ENCODE measurements at places on chromosomes 1 and 21.

- no peak for DNase-seq
Observed at GRCh38 chr1:3906672-3907020, 6.6 kb upstream of the C1orf174 start.

DNA sequence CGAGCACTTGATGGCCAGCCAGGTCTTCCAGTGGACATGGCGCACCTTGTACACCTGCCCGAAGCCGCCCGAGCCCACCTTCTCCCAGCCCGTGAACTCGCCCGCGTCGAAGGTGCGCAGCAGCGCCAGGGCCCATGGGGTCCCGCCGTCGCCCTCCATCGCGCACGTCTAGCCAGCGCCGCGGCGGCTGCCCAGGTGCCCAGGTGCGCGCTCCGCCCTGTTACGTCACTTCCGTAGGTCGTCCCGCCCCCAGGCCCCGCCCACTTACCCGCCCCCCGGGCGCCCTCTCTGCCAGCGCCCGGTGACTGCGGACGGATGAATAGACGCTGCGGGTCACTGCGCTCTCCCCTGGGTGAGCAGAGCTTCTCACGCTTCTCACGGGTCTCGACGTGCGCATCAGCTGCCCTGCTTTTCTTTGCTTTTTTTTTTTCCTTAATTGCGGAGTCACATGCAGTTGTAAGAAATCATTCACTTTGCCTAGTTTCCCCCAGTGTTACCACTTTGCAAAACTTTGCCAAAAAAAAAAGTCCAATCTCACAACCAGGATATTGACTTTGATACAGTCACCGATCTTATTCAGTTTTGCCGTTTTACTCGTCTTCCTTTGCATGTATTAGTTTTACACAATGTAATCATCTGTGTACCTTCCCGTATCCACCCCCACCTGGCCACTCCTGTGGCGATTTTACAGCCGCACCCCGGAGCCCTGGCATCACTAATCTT, at the start of gene RIPK4:
TSS of gene RIPK4 (minus strand) at position 170 of the 723 bp plus-strand sequence. CDS start at position 159, 11 bp downstream.
- DNase-seq, result peak; percentile 20

DNA sequence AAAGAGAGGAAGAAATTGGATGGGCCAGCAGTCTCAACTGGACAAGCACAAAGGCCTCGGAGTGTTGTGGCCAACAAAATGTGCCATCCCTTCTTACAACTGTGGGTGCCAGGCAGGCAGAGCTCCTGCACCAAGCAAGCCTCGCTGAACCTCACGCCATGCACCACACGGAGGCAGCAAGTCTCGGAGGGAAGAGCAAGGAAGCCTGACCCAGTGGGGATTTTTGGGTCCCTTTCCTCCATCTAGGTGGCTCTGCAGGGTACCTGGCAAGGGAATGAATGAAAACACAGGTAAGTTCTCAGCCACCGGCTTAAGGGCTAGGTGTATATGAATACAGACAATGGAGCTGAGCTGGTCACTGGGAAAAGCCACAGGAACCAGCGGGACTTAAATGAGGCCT, 40.8 kb downstream of the HSD3B1 start:
- no peak for DNase-seq

GRCh38 chr1:45543581-45544417, 6.8 kb upstream of the AKR1A1 start:
- no peak for DNase-seq

DNA sequence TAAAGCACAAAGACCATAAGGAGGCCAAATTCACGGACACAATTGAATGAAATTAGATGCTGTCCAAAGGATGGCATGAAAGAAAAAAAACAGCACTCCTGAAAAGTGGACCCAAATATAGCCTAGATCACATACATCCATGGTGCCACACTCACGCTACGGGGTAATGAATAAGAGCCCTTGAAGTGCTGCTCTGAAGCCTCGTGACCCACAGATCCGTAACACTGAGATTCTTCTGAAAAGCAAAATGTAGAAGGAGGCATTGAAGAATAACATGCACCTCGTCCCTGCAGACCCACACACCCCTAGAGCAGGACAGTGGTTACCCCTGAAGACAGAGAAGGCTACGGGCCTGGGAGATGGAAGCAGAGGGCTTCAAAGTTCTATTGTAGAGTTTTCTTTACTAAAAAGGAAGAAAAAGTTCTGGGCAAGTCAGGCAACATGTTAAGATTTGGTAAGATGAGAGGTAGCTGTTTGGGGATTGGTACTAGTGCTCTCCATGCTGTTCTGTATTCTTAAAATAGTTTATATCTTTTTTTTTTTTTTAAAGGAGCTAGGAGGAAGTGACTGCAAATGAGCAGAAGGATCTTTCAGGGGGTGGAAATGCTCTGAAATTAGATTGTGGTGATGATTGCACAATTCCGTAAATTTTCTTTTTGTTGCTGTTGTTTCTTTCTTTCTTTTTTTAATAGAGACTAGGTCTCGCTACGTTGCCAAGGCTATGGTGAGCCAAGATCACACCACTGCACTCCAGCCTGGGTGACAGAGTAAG, 4.1 kb upstream of the ITGB2 start:
- DNase-seq, result peak; percentile 58

DNA sequence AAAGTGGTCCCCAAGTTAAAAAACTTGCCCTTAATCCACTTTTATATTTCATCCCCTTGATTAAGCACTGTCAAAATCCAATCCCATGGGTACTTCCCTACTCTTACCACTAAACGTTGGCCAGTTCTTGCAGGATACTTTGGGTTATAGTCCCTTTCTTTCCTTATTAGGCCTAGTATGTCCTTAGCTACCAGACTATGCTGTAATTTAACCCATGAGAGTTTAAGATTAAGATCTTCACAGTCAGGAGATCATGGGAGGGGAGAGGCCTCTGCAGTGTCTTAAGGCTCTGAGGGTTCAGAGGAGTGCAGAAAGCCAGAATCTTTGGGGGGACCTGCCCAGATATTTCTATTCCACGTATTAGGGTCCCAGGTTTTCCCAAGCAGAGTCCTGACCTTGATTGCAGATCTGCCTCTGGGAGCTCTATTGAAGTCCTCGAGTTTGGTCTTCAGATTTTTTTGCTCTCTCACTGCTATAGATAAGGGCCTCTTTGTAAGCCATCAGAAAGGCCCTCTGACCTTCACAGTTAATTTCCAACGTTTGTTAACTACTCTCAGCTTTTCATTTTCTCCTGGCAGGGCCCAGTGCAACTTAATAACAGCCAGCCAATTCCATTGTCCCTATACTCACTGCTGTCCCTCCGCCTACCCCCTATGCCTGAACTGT, 9.0 kb upstream of the CGN start:
- DNase-seq, result no peak

DNA sequence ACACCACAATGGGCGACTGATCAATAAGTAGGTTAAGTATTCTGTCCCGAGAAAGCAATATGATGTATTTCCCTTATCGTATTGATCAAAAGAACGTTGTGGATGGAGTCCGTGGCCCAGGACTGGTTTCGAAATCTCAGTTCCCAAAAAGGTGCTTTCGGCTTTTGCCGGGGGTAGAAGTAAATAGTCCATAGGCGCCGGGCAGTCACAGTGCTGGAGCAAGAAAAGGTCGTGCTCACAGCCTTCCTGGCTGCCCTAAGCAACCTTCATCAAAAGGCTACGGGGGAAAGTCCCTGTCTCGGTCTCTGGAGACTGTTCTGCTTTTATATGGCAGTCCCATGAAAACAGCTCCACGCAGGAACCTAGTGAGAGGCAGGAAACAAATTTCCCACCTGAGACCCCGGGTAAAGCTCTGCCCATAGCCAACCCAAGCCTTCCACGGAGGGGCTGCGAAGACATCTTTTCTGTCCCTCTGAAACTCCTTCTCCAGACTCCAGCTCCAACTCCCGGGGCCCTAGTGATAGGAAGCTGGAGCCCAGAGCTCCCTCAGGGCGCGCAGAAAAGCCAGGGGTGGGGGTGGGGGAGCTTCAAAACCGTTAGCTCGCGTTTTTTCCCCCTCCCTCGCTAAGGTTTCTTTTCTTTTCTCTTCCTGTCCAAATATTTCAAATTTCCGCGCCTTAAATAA, 7.0 kb downstream of the CDKN2C start:
- DNase-seq, result peak; percentile 24

DNA sequence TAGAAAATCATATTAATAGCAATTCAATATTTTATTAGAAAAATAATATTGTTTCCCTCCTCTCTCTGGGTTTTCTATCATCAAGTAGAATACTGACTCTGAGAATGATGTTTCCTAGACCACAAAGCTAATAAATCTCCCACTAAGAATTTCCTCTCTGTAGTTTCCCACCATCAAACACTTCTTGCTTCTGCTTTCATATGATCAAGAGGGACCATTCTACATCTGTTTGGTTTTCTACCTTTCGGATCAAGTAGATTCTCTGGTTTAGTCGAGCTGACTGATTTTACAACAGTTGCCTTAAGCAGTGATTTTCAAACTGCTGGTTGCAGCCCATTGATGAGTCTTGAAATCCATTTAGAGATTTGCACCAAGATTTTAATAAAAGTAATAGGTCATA, 240.2 kb upstream of the PTBP2 start:
- no peak for DNase-seq

DNA sequence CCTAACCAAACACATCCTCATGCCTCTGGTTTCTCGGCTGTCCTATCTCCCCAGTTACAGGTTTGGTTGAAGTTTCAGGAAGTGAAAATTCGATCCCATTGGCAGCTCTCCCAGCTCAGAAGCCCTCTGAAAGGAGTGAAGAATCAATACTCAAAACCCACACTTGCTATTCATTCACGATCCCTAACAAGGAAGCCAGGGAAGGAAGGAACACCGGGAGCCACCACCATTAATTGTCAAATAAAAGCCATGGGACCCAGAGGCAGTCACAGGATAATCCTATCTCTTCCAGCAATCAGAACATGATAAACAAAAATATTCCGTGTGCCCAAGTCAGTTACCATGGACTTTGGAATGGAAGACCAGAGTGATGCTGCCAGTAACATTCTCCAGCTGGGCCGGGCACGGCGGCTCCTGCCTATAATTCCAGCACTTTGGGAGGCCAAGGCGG, 7.0 kb downstream of the TMPRSS2 start:
- DNase-seq, result no peak

DNA sequence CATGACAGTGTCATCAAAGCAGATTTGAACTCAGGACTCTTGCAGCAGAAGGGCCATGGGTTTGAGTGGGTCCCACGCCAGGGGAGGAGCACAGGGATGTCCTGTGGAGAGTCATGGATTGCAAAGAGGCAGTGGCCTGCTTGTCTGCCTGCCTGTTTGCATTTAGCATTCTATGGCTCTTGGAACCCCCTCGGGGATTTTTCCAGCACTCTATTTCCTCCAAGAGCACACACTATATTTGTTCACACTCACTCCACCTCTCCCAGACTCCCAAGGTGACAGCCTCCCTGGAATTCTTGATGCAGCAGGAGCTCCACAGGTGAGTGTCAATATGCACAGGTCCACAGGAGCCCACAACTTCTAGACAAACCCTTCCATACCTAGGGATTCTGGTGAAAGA, 73.1 kb upstream of the LRRN2 start:
- DNase-seq, result no peak

DNA sequence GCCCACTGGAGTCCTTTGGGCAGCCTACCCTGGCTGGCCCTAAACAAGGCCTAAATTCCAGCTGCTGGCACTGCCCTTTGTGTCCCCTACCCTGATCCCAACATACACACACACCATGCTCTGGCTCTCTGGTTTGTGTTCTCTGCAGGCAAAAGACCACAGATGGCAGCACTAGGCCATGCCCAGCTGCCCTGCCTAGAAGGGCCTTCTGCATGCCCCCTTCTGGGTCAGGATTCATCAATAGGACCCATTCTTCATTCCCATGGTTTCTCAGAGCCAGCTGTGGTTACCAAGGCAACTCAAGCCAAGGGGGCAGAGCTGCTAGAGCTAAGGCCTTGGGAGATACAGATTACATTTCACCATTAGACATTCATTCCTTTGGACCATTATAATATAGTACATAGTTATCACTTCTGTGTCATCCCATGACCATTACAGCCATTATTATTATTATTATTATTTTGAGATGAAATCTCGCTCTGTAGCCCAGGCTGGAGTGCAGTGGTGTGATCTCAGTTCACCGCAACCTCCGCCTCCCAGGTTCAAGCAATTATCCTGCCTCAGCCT, 17.5 kb downstream of the ASAP3 start:
- no peak for DNase-seq

- DNase-seq, result peak; percentile 23
Observed at GRCh38 chr1:229191066-229191674, 79.7 kb upstream of the RAB4A start.

DNA sequence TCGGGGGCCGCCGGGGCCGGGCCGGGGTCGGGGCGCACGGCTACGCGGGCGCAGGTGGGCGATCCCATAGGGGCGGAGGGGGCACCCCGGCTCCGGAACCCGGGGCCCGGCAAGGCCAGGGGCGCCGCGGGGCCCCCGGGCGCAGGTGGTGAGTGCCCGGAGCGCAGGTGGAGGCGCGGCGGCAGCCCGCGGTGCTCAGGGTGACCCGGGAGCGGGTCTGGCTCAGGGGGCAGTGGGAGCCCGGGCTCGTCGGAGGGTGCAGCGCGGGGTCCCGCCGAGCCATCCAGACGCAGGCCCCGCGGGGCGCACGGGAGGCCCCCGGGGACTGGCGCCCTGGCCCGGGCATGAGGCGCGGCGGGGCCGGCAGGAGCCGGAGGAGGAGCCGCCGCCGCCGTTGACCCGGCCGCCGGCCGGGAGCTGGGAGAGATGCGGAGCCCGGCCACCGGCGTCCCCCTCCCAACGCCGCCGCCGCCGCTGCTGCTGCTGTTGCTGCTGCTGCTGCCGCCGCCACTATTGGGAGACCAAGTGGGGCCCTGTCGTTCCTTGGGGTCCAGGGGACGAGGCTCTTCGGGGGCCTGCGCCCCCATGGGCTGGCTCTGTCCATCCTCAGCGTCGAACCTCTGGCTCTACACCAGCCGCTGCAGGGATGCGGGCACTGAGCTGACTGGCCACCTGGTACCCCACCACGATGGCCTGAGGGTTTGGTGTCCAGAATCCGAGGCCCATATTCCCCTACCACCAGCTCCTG, 489 bp downstream of the CELSR2 start:
- DNase-seq, result no peak

DNA sequence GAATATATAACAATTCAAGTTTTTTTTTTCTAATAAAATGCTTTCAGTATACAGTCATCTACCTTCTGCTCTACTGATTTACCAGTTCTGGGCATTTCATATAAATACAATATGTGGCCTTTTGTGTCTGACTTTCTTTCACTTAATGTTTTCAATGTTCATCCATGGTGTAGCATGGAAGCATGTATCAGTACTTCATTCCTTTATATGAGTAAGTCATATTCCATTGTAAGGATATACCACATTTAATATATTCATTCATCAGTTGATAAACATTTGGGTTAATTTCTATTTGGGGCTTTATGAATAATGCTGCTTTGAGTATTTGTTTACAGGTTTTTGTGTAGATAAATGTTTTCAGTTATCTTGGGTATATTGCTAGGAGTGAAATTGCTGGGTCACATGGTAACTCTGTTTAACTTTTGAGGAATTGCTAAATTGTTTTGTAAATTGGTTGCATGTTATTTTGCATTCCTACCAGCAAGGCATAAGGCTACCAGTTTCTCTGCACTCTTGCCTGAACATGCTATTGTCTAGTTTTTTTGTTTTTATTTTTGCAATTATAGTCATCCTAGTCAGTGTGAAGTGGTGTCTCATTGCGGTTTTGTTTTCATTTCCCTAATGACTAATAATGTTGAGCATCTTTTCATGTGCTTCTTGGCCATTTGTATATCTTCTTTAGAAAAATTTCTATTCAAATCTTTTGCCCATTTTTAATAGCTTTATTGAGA, 206.1 kb downstream of the TM2D1 start:
- DNase-seq, result peak; percentile 41

GRCh38 chr1:46457178-46457577, 32.5 kb upstream of the DMBX1 start:
- no peak for DNase-seq

GRCh38 chr1:67227196-67227595, 60.9 kb downstream of the IL23R start:
- DNase-seq, result no peak

GRCh38 chr1:21651214-21652042, 17.7 kb downstream of the RAP1GAP start:
- DNase-seq, result no peak

GRCh38 chr1:32715901-32716311, 13.3 kb upstream of the SYNC start:
- DNase-seq, result no peak

Data from foreskin fibroblast (primary cell).